ENCODE measurements at places on chromosomes 7 and 10.

DNA sequence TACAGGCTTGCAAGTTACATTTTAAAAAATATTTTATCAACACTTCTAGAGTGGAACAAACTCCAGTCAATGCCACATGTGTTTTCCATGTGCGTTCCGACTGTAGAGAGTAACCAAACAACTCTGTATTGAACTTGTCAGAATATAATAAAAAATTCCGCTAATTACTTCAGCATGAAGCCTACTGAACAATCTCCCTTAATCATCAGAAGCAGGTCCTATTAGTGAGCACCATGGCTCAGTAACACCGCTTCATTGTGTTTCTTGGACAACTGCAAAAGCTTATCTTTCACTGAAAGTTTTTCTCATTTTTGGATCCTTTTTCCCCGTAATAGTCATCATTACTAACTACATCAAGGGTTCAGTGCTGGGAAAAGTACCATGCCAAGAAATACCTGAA lies 117.0 kb downstream of the MKX start:
- no peak for DNase-seq

DNA sequence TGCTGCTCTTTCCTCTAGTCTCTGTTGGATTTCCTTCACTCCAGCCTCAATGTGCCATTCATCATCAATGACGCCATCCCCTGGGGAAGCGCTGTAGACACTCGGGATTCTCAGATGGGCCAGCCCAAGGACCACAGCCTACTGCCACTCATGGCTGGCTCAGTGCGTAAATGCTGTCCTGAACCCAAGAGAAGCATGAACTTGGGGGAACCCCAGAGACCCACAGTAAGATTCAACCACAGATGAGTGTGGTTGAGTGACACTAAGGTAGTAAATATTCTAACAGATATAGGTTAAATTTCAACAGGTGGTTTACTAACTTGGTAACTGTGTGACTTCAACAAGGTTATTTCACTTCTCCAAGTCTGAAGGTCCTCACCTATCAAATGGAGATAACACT lies 304.1 kb downstream of the GRM8 start:
- no peak for DNase-seq

DNA sequence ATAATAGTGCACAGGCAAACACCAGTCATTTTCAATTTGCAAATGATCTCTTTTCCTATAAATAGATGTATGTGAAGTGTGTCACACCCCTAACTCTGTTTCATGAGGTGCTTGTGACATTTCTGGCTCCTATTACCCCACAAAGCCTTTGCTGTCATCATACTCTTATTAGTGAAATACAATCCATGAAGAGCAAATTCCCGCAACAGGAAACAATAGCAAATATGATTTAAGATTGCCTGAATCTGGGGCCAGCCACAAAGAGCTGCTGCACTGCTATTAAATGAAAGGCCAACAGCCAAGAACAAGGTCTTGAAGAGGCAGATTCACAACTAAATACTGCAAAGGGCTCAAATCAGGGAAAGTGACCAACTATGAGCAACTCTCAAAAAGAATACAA lies 96.3 kb upstream of the CAV2 start:
- DNase-seq: no peak

DNA sequence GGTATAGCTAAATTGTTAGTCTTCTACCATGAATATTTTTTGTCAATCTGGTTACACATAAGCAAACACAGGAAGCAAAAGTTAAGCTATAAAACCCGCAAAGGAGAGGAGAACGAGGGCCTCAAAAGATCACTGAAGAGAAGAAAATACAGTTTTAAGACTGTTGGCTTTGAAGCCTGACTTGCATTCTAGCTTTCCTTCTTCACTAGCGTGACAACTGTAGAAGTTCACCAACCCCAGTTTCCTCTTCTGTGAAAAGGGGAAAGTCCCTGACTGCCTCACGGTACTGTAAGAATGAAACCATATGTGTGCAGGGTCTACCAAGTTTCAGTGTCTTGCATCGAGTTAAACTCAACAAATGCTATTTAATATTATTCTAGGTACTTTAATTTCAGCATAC lies 7.5 kb upstream of the LRRN3 start:
- DNase-seq: no peak

DNA sequence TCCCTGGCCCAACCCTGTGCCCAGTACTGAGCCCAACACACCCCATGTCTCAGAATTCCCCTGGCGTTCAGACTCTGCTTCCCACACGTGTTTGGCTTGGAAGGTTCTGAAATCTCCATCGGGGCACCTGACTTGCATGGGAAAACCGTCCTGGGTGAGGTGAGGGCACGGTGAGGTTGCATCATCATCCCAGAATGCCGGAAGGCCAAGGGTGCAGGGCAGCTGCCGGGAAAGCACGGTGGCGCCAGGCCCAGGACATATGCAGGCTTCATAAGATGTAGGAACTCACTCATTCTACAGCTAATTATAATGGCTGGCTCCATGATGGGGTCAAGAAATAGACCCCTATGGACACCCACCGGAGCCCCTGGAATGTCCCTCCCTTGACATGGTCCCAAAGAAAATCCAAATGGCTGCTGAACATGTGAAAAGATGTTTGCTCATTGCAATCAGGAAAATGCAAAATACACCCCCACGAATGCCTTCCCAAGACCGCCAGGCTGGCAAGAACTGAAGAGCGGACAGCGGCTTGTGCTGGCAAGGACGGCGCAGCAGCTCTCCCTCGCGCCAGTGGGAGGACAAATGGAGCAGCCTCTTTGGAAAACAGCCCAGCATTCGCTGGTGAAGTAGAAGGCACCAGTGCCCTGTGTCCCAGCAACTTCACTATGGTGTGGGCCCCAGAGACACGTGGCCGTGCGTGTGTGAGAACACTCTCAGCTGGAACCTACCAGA lies 2.3 kb downstream of the KNDC1 start:
- DNase-seq: no peak

GRCh38 chr10:69874449-69874848 lies 72.7 kb downstream of the COL13A1 start:
- no peak for DNase-seq

DNA sequence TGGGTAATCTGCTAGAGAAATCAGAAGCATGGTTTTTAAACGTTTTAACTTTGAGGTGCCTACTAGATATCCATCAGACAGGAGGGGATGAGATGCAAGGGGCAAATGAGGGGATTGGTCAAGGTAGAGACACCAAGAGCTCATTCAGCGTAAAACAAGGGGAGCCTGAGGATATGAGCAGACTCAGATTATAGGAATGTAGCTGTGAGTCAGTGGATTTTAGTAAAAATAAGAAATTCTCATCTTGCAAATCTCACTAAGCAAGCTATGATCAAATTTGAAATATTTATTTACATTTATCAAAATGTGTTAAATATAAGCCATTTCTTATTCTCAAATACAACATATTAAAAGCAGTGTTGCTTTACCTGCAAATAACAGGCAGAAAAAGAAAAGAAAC lies 21.4 kb upstream of the TFEC start:
- DNase-seq: no peak

- DNase-seq: no peak
Measured at GRCh38 chr7:37643876-37644275, 39.7 kb upstream of the GPR141 start.

DNA sequence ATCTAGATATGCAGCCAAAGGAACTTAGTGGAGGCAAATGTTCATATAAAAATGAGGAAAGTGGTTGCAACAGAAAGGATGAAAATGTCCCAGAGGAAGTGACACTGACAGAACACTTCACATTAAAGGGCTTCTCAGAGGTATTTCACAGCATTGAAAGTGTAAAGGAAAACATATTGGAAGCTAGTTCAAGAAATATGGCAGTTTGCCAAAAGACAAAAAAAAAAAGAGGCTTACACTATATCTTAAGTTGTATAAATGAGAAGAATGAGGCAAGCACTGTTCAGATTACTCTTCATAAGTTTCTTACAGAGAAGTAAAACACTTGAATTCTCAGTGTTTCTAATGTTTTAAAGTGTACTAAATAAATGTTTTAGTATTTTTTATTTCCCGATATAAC lies 20.1 kb downstream of the RUNDC3B start:
- DNase-seq: no peak

- no peak for DNase-seq
Measured at GRCh38 chr7:152411389-152411788, 24.4 kb downstream of the KMT2C start.

- DNase-seq: no peak
Measured at GRCh38 chr10:95748349-95748748, 7.6 kb upstream of the ENTPD1 start.

GRCh38 chr7:94170836-94171235 lies 166.7 kb upstream of the BET1 start:
- DNase-seq: no peak

DNA sequence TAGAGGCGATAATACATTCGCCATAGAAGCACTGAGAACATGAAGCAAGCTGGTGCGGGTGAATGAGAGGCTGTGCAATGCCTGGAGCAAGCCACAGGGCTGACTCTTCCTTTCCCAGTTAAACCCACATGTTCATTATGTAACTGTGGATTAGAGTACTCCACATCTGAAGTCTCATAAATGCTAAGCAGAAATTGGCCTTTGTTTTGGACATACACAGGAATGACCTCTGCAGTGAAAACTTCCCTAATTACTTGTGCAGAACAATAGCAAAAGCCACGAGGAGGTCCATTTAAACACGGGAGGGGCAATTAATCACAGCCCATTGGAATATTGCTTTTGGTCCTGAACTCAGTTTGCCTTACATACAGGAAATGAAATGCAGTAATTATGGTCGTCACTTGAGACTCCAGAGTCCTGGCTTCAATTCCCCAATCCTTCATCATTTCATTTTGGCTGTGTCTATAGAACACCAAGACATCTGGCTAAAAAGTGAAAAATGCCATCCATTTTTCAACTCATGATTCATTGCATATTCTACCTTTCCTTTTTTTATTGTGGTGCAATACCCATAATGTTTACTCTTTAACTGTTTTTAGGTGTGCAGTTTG lies 78.7 kb upstream of the CXCL12 start:
- no peak for DNase-seq

- DNase-seq: no peak
Measured at GRCh38 chr10:91123261-91123660, 97.2 kb upstream of the PCGF5 start.

DNA sequence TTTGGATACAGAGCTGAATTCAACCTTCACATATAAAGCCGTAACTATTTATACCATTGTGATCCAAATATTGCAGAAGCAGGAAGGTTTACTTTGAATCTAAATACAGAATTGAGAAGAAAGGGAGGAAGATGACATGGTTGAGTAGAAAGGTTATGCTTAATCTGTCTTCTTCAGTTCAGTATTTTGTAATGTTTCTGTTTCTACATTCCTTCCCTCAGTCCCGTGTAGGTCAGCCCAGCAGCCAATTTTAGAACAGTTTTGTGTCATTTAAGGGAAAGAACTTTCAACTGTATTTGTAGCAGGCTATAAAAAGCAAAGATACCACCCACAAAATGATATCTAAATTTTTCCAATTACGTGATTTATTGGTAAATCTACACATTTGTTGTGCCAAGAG lies 97.4 kb downstream of the CPED1 start:
- no peak for DNase-seq

GRCh38 chr10:6045878-6046772 lies 16.0 kb downstream of the IL2RA start:
- DNase-seq: no peak

DNA sequence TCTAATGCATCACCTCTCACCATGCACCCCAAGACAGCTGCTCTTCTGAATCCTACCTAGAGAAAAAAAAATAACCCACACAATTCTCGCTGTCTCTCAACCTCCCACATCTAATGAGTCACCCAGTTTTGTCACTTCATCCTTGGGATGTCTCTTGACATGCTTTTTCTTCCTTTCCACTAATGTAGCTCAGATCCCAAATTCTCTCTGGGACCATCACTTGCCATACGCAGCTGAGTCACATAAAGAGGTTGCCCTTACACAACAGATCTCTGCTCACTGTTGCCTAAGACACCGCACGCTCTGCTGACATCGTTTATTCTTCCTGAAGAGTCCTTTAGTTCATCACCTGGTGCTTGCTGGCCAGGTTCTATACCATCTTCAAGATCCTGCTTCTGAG lies 606.0 kb upstream of the GALNT17 start:
- no peak for DNase-seq

DNA sequence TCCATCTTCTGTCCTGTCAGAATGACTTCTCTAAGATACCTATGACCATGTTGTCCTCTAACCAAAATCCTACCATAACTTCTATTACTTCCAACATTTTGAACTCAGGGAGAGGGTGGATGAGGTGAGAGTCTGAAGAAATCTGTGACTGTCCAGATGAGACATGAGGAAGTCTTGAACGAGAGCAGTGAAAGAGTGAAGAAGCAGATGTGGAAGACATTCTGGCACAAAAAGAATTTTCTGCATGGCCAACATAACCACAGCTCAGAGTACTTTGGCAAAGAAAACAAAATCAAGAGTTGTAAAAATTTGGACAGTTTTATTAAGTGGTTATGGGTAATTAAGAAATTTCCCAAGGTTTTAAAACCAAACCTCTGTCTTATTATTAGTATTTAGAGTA lies 141.6 kb downstream of the CPEB3 start:
- DNase-seq: no peak

- DNase-seq: no peak
Measured at GRCh38 chr10:9096288-9096687, 1041.8 kb downstream of the GATA3 start.

- DNase-seq: no peak
Measured at GRCh38 chr7:47373871-47374451, 207.9 kb downstream of the TNS3 start.

DNA sequence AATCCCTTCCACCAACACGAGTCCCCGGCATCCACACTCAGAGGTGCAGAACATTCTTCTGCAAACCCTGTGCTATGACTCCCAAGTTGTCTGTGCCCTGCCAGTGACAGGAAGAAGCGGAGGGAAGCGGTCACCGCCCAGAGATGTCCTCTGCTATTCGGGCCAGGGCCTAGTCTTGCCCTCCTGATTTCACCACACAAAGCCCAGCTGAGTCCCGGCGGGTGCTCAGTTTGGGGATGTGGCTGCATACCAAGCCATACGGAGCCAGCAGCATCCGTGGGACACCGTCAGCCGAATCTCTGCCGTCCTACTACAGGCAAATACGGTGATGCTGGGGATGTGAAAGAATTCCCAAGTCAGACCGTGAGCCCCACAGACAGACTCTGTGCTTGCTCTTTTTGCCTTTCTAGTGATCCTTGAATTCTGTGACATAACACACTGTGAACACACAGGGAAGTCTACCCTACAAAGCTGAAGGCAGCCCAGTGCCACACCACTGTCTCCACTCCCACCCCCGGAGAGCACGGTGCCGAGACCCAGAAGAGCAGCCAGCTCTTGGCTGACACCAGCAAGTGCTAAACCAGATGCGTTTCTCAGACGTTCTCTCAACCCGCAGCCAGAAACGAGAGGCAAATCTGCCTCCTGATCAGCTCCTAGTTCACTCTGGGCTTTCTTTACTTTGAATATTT lies 2.0 kb downstream of the STK32C start:
- DNase-seq: no peak

- DNase-seq: no peak
Measured at GRCh38 chr10:98567391-98568133, 120.8 kb upstream of the HPS1 start.

- DNase-seq: no peak
Measured at GRCh38 chr10:126661841-126662515, 8.5 kb downstream of the C10orf90 start.

GRCh38 chr7:77271766-77272165 lies 72.1 kb upstream of the FGL2 start:
- no peak for DNase-seq
